ENCODE measurements at places on chromosomes 4 and X.

GRCh38 chrX:34813618-34814017 lies 129.0 kb upstream of the FAM47B start:
- peak; percentile 22 for DNase-seq

- DNase-seq = peak; percentile 93
Observed at GRCh38 chr4:56641494-56642051, 39.5 kb downstream of the HOPX start.

- peak; percentile 61 for DNase-seq
Observed at GRCh38 chrX:98067611-98068010, 1183.9 kb downstream of the RPA4 start.

DNA sequence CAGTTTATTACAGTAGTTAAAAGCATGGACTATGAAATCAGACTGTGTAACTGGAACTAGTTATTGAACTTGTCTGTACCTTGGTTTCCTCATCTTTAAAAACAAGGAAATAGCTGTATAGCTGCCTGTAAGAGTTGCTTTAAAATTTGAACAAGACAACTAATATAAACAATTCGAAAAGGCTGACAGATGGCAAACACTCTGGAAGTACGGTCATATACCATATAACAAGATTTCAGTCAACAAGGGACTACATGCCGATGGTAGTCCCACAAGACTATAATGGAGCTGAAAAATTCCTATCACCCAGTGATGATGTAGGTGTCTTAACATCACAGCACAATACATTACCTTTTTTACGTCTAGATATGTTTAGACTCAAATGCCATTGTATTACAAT lies 78.7 kb downstream of the CNOT6L start:
- DNase-seq = no peak

- DNase-seq = no peak
Observed at GRCh38 chr4:18214411-18215055, 193.0 kb upstream of the LCORL start.

Measured in choroid plexus epithelial cell (primary cell).